SK-N-SH (cell line): ENCODE measurements at places on chromosomes 12 and 14.

DNA sequence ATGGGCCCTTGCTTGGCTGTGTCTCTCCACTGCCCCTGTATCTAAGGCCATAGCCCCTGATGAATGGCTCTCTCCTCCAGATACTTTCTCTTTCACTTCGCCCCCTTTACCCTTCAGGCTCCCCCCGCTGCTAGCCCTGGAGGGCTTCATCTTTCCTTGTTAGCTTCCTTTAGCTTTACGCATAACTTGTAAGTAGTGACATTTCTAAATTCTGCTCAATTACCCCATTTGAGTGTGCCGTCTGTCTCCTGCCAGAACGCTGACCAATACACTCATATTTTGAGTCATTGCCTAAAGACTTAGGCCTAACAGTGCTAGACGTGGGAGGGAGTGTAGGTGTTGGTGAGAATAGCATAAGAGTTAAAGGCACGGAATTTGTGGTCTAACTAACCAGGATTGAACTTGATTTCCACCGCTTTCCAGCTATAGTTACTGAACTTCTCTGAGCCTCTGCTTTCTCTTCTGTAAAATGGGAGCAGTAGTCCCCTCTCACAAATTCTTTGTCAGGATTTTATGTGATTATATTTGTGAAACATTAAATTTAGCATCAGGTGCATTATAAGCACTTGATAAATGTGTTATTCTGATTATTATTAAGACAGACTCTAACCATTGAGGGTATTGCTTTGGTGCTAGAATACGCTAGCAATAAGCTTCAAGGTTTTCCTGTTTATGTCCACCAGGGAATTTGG lies 129.3 kb downstream of the ZFP36L1 start:
- no peak for DNase-seq

DNA sequence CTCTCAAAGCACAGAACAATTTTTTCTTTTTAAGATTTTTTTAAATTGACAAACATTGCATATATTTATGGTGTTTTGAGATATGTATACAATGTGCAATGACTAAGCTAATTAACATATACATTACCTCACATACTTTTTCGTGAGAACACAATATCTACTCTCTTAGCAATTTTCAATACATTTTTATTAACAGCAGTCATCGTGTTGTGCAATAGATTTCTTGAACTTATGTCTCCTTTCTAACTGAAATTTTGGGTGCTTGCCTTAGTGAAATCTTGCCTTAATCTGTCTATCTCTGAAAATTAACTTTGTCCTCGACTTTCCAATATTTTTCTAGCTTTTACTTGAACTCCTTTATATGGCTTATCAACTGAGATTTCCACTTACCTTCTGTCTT lies 6.8 kb downstream of the OR10A7 start:
- no peak for DNase-seq

DNA sequence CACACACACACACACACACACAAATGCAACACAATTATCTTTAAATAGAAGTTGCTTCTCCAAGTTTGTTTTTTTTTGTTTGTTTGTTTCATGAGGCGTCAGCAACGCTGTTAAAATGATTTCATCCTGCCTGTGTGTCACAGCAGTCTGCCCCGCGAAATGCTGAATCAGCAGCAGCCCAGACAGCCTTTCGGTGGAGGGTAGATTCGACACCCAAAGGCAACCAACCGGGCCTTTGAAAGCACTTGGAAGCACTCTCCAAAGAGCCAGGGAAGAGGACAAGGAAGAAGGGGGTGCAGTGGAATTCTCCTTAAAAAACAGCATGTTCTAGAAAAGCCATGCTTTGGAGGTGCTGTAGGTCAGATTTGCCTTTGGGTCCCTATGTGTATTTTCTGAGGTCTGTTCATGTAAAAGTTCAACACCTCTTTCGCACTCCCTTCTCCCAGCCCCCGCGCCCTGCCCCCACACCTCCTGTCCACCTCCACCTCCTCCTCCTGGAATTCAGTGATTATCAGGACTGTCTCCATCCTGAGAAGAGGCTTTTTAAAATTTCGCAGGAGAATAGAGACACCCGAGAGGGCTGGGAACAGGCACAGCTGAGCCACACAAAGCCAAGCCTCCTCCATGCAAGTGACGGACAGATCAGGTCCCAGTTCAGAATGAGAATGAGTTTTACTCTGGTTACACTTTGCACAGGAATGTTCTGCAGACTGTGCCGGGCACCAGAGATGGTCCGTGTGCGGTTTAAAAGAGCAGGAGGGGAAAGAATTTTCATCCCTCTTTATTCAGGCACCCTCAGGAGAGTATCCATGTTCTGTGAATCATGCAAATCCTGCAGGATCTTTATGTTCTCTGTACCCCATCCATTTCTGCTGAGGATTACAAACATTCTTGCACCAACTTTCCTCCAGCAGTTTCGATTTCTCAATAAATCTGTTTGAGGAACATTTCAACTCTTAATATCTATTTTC lies 177.9 kb downstream of the ETV6 start:
- DNase-seq, result no peak

GRCh38 chr12:49068879-49069506 lies 786 bp downstream of the RHEBL1 start:
- no peak for DNase-seq

GRCh38 chr12:70366581-70367257 lies 629 bp downstream of the KCNMB4 start:
- DNase-seq, result peak; percentile 60

- DNase-seq, result no peak
Measured at GRCh38 chr14:105197211-105197641, 16.1 kb upstream of the NUDT14 start.
